Karpas-422 (cell line): ENCODE measurements at places on chromosomes 12 and 14.

DNA sequence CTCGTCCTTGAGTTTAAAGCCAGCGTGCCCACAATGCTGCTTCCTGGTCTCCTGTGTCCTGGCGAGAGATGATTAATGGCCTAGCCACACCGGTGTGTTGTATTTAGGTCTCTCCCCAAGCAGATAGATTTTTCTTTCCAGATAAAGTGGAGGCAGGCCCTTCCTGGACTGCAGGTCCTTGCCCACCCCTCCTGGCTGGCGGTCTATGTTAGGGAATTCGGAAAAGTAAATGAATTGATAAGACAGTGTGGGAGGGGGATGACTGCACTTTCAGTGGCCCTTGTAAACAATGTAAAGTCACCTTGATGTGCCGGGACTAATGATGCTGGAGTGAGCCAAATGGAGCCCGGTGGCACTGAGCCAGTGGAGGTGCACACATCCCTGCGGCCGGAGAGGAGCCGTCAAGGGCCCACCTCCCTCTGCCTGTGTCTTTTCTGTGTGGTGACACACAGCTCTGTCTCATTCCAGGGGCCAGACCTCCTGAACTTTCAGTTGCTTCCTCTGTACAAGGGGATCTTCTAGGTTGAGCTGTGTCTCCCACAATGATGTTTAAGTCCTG is 70.6 kb upstream of the ESRRB start:
- H3K4me3 ChIP-seq: no peak overlapping the region
- H3K36me3 ChIP-seq: no peaks in the 10 kb centered on the region
- H3K4me1 ChIP-seq: no peaks in the 10 kb centered on the region
- no peak for DNase-seq
- no peak overlapping the region for H3K27ac ChIP-seq
- no peaks in the 10 kb centered on the region for H3K27me3 ChIP-seq

DNA sequence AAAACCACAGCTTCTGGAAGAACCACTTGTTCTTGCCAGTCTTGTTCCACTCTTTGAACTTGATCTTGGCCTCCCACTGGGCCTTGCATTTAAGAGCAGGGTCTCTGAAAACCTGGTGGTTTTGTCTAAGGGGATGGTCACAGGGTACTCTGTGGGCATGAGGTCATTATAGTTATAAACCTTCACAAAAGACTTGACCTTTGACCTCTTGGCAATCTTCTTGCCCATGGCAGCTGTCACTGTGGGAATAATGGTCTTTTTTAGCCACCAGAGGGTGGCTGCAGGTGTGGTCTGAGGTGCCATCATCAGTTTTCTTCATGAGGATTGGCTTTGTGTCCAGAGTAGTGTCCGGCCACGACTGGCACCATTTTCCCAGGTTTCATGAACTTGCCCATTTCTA is 9.1 kb downstream of the ATP6V0A2 start:
- no peak for DNase-seq
- peaks cover 3% of the 10 kb centered on the region; the same call in 1 of the 2 replicates for H3K4me1 ChIP-seq
- no peaks in the 10 kb centered on the region for H3K27me3 ChIP-seq
- H3K4me3 ChIP-seq: no peak overlapping the region
- no peak overlapping the region for H3K27ac ChIP-seq

DNA sequence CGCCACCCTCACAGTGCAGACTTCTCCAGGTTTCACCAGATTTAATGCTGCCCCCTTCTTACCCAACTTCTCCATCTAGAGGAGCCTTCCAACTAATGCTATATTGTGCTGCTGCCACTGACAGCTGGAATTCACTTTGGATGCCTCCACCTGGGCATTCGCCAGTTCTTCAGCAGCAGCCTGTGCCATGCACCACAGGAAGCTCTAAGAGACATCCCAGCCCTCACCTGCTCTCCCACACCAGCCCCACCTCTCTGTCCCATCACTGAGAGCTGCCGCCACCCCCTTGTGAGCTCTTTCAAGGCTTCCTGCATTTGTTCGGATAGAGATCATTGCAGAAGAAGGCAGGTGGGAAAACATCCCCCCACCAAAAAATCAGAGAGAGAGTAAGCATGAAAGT is 4.6 kb upstream of the KRT2 start:
- no peak overlapping the region for H3K4me3 ChIP-seq
- H3K27ac ChIP-seq: no peak overlapping the region
- DNase-seq: no peak

GRCh38 chr14:103188810-103189480 is 65.7 kb downstream of the TNFAIP2 start:
- no peak for DNase-seq
- H3K27ac ChIP-seq: no peak overlapping the region
- H3K27me3 ChIP-seq: no peaks in the 10 kb centered on the region

GRCh38 chr14:75138492-75138891 is 11.6 kb upstream of the NEK9 start:
- peaks cover 42% of the 10 kb centered on the region for H3K4me1 ChIP-seq
- H3K27me3 ChIP-seq: no peaks in the 10 kb centered on the region
- H3K4me3 ChIP-seq: peak overlapping the region; percentile 45
- DNase-seq: peak; percentile 86
